ENCODE measurements at places on chromosomes 7 and 10. TPM values are rescaled to one million over a fixed set of nuclear protein-coding genes. Genes with fewer than 3 reads are reported as not detected.

Gene TRIM50
- not detected for total RNA-seq

Gene SHTN1
- total RNA-seq: 1.00 TPM

Gene HSPA12A
- 12.1 TPM for total RNA-seq

Gene ELFN1
- 2.1 TPM for total RNA-seq

Gene SLC26A3
- not detected for total RNA-seq

Gene ADIRF
- total RNA-seq: 110 TPM

Gene KCNMA1
- total RNA-seq: 30.9 TPM

Gene OGDH
- total RNA-seq: 49.8 TPM

Gene EBF3
- 3.7 TPM for total RNA-seq

Gene CCL24
- 0.28 TPM for total RNA-seq

Gene IRF5
- not detected for total RNA-seq

Gene PGAM2
- 0.14 TPM for total RNA-seq

Gene PTPRZ1
- total RNA-seq: not detected

Gene FGL2
- 58.2 TPM for total RNA-seq

Gene CYP3A7
- total RNA-seq: 0.14 TPM

Gene SPDYE6
- not detected for total RNA-seq

Gene GPC2
- 1.1 TPM for total RNA-seq

Gene CYP3A4
- total RNA-seq: not detected

Measured in smooth muscle cell of bladder (primary cell).